Fibroblast of upper back skin (primary cell): ENCODE measurements at places on chromosomes 11 and 22.
A peak's percentile ranks its signal among the peaks of the same experiment; 100 is the strongest.

DNA sequence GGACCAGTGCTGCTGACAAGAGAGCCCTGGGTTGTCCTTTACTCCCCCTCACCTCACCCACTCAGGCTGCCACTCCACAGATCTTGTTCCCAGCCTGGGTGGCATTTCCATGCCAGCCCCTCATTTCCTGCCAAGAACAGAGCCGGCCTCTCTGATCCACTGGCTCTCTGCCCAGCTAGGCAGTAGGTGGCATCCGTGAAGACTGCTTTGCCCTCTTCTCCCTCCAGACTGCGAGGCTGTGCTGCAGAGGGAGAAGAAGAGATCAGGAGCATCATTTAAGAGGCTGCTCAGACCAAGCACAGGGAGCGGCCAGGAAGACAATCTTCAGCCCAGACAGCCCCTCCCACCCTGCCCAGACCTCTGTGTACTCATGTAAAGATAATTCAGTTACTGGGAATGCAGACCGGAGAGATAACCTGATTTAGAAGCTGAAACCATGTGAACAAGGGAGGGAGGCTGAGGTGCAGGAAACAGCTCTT lies 126.9 kb upstream of the NCAM1 start:
- DNase-seq = no peak

GRCh38 chr11:49221112-49221511 lies 12.7 kb upstream of the FOLH1 start:
- no peak for DNase-seq

- no peak for DNase-seq
These were observed 25.8 kb upstream of the P2RY2 start for GRCh38 chr11:73192272-73192671.

- no peak for DNase-seq
These were observed 74.1 kb upstream of the B3GAT1 start for GRCh38 chr11:134486106-134486505.

DNA sequence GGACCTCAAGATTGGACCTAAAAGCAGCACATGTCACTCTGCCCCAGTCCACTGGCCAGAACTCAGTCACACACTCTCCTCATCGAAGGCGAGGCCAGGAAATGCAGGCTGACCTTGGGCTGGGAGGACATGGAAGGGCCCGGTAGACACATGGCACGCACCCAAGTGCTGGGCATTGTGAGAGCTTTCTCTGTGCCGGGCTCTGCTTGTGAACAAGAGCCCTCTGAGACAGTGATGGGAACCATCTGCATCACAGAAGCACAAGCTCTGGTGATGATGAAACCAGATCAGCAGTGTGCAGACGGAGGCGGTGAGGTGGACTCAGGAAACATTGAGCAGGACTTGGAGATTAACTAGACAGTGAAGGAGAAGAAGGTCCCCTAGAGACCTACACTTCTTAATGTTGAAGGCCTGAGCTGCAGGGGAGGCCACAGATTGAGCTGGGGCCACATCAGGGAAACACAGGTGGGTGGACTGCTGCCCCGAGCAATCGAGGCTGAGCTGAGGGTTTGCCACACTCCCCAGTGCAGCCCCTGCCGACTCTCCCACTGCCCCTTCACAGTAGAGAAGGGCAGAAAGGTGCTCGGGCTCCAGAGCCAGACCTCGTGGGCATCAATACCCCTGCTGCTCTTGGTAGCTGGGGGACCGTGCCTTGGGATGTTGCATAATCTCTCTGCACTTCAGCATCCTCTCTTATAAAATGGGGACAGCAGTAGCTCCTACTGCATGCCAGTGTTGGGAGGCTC lies 1460.5 kb downstream of the TBC1D22A start:
- DNase-seq = no peak

DNA sequence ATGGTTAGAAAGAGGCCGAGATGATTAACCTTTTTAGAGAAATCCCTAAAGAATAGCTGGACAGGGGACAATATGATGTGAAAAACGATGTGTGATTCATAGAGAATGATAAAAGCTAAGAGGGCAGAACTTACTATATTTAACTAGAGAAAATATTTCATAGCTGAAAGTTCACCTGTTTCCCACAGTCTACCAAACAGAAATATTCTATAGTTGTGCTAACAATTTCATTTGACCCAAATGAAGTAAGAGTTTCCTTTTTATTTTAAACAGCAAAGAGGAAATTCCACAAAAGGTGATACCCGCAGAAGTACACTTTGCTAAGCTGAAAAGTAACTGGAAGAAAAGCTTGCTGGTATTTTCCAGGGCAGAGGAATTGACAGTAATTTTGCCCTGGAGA lies 26.7 kb downstream of the ALKBH8 start:
- no peak for DNase-seq

GRCh38 chr11:70627219-70627618 lies 228.9 kb downstream of the CTTN start:
- DNase-seq = no peak

DNA sequence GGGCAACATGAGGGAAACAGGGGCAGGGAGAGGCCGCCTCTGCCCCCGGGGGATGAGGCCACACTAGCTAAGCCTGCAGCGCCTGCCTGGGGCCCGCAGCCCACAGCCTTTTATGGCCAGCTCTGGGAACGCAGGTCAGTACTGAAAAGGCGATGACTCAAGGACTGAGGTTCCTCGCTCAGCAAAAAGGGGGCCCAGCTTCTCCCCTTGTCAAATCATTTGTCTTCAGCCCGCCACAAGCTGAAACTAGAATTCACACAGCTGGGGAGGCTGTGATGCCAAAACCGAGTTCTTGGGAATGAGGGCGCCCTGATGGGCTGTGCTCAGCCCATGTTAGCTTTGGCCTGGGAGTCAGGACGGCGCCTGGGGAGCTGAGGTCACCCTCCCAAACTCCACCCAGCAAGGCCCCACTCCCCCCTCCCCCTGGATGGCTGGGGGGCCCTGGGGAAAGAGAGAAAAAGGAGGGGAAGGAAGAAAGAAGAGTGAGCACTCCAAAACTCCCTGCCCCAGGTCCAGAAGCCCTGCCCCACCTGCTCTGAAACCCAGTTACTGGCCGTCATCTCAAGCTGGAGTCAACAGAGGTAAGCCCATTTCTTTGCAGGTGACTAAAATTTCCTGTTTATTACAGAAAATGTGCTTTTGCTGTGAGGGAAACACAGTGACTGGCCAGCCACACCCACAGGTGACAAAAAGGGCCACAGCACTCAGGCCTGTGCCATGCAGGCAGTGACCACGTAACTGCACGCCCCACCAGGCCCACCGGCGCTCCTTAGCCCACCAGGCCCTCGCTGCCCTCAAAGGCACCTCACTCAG lies 13.7 kb downstream of the EHD1 start:
- peak; percentile 93 for DNase-seq

DNA sequence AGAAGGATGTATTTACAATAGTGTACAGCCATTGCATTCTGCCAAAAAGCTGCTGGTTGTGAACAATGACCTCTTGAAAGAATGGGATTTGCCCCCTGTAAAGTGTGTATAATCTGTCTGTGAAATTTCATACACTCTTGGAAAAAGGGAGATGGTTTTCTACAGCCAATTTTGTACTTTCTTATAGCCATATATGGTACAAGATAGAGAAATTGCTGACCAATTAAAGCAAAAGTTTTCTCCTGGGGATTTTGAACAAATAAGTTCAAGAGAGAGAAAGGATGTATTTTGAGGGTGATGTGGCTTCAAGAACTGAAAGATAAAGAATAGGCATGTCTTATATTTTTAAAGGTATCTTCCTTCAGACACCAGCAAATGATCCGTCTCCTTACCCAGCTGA lies 211.0 kb downstream of the NAV2 start:
- peak; percentile 36 for DNase-seq

GRCh38 chr11:78223320-78223954 lies 34.7 kb downstream of the USP35 start:
- no peak for DNase-seq

GRCh38 chr11:11230802-11231562 lies 122.1 kb downstream of the CSNK2A3 start:
- DNase-seq = no peak

DNA sequence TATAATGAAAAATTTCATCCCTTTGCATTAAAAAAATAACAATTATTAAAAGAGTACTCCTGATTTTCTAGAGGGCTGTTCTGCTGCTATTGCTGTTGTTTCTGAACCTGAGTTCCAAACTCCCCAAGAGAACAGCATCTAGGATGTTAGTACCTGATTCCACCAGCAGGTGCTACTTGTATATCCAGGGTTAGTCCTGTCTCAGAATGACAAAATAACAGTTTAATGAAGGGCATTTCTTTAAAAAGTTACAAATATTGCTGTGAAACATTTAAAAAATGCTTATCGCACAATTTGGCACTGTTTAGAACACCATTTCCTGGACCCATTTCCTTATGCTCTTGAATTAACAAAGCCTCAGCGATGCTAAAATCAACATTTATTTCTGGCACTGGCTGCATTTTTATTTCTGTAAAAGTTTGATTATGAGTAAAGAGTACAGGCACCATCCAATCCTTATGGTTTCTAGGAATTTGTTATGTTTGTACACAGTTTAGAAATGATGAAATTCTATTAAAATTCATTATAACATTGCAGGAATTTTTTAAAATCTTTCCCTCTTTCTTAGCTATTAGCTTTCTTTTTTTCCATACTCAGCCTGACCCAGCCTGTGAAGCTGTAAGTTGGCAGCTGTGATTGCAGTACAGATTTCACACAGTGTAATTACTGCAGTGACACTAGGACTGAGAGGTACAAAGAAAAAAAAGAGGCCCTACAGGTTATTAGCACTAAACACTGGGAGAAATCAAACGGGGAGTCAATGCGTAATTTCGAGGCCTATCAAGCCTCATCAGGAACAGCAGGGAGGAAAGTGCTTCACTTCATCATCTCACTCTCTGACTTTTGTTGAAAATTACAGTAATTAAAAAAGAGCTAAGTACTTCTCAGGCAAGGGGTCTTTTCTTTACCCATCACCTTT lies 208.8 kb downstream of the DCDC1 start:
- no peak for DNase-seq

DNA sequence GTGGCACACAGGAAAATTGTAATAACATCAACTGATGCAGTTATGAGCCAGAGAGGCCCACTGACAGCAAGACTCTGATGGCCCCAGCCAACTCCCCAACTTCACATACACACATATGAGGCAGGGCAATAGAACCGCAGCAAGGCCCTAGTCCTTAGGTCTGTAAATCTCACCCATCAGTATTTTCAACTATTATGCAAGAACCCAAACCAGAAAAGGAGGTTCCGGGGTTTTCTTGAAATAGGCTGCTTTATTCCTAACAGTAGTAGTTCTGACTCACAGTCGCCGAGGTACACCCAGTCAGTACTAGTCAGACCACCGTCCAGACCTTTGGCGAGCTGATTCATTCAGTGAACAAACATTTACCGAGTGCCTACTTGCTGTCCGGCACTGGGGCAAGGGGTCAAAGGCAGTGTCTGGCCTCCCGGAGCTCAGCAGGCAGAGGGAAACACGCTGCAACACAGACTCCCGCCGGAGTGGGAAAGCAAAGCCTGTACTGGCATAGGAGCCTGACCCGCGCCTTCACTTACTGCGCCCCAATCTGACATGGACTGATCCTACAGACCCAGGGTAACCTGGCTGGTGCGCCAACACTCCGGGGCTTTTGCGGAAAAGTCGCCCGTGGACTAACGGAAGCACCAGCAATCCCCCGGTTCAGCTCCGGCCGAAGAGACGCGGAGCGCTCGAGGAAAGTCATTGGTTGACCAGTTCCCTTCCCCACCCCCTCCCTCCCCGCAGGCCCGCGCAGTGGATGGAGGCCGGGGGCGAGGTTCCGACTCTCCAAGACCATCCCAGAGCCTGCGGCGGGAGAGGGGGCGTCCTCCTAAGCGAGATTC lies 1.3 kb downstream of the PLEKHA7 start:
- no peak for DNase-seq

DNA sequence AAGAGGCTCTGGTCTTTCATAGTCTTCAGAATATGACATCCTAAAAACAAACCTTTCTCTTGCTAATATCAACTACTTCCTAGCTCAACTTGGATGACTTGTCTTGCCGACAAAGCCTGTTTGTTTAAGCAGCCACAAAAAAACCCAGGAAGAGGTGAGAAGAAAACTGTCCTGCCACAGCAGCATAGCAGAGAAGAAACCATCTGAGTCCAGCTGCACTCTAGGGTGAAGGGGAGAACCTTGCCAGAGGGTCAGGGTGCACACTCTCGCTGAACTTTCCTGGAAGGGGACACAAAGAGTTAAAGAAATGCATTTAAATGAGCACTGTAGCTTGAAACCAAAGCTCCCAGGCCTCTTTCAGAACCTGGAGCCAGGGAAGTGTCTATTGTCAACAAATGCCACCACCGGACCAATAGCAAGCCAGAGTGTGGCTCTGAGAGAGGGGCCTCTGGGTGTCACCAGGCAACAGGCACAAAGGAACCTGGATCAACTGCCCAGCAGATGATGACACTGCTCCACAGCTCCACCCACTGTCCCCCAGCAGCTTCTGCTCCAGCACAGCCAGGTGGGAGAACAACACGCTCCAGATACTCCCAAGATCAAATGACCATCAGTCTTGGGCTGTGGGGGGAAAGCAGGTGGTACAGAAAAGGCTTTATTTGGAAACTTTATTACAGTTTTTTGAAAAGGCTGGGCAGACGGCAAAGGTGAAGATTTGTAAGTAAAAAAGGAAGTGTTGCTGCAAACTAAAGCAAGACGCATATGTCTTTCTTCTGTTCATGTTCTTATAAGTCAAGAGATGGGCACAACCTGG lies 105.7 kb downstream of the RASSF10 start:
- no peak for DNase-seq

DNA sequence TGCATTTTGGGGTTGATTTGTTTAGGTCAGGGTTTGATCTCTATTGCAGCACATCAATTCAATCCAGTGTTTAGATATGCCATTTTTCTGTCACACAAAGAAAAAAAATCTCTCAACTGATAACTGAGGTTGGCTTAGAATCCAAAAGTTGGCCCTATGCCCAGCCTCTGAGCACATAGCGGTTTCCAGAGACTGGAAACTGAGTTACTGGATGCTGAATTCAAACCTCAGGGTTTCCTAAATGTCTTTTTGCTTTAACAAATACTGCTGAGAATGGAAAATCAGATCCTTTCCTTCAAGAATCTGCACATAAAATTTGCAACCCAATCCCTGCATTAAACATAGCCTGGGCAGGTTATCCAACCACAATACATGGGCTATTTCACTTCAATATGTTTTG lies 4.0 kb downstream of the P4HA3 start:
- peak; percentile 77 for DNase-seq

DNA sequence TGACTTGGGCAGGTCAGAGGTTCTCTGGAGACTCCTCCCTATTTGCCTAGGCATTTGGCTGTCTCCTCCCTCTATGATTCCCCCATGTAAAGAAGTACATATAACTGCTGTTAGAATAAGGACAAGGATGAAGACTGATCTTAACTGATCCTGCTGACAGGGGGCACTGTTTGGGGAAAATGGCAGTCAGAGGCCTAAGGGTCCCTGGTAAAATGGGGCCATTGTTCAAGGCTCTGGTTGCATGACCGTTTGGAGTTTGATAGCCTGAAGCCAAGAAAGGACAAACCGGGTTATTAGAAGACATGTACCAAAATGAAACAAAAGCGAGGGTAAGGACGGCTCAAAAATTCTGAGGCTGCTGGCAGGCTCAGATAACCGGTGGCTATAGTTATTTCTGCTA lies 712.2 kb downstream of the NTM start:
- DNase-seq = no peak

- DNase-seq = no peak
These were observed 170.8 kb downstream of the DDX10 start for GRCh38 chr11:108835624-108836023.
